ENCODE measurements at places on chromosomes 4 and X. TPM values are rescaled to one million over a fixed set of nuclear protein-coding genes. Genes with fewer than 3 reads are reported as not detected.

The ZNF157 gene
- total RNA-seq, result 0.47 TPM

The NALF2 gene
- total RNA-seq, result 0.13 TPM

The PCDH19 gene
- not detected for total RNA-seq

The CXCL11 gene
- not detected for total RNA-seq

The PCYT1B gene
- 8.5 TPM for total RNA-seq

The SPANXD gene
- not detected for total RNA-seq

The TSPAN5 gene
- 15.2 TPM for total RNA-seq

The AMTN gene
- not detected for total RNA-seq

The PHEX gene
- total RNA-seq, result 0.91 TPM

The CXorf49 gene
- not detected for total RNA-seq

The INTS6L gene
- 29.8 TPM for total RNA-seq

The MTTP gene
- not detected for total RNA-seq

The PTPN13 gene
- total RNA-seq, result 36.1 TPM

The GJB1 gene
- not detected for total RNA-seq

The MOSPD2 gene
- total RNA-seq, result 6.2 TPM

GRCh38 chr4:42709392-42710065, 52.6 kb upstream of the ATP8A1 start:
- no peak for DNase-seq

GRCh38 chr4:143482840-143483239, 30.7 kb upstream of the SMARCA5 start:
- no peak for DNase-seq

- DNase-seq, result no peak
These were observed 22.8 kb downstream of the C4orf54 start for GRCh38 chr4:99634742-99635360.

DNA sequence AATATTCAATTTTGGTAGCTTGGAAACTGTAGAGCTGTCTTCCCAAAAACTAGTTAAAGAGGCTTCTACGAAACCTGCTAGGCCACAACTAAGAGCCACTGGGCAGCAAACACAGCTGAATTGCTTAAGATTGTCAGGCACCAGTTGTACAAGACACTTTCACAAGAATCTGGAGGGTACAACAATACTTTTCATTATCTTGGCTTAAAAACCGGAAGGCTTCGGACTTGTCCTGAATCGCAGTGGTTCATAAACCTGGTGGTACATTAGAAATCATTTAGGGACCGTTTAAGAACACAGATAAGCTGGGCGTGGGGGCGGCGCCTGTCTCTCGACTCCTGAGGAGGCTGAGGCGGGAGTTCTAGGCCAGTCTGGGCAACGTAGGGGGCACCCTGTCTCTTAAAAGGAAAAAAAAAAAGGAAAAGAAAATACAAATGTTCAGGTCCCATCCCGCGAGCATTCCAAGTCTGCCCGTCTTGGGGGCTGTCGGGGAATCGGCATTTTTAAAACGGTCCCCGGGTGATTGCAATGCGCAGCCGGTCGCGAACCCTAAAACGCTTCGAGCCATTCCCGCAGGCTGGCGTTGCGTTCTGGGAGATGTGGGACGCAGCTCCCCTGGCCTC, 763 bp downstream of the PYURF start:
- DNase-seq, result no peak

DNA sequence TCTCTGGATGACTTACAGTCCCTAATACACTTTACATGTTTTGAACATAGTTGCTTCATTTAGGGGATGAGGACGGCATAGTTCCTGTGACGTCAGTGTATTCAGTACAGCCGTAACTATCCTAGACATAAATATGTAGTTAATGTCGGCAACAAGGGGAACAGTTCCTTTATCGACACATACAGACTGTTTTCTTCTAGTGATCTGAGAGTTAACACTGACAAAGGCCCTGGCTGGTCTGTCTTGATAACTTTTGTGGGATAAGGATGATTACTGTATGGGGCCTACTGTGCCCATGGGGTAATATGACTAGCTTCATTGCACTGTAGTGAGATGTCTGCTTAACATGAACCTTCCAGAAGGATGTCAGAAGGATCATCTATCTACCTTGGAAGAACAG, 131.2 kb downstream of the ZNF518B start:
- DNase-seq, result no peak

- DNase-seq, result no peak
These were observed 114.7 kb upstream of the WDFY3 start for GRCh38 chr4:85081196-85081595.

DNA sequence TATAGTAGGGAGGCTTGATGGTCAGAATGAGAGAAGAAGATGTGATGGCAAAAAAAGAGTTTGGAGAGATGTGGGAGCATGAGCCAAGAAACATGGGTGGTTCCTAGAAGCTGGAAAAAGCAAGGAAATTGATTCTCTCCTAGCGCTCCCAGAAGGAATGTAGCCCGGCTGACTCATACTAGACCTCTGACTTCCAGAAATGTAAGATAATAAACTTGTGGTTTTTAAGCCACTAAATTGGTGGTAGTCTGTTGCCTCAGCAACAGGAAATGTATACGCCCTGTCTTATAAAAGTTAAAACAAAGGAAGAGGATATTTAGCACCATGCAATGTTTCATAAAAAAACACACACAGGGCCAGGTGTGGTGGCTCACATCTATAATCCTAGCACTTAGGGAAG, 182.7 kb upstream of the PCDH7 start:
- no peak for DNase-seq

- no peak for DNase-seq
These were observed 46.9 kb upstream of the PABPC1L2A start for GRCh38 chrX:73126240-73126639.

DNA sequence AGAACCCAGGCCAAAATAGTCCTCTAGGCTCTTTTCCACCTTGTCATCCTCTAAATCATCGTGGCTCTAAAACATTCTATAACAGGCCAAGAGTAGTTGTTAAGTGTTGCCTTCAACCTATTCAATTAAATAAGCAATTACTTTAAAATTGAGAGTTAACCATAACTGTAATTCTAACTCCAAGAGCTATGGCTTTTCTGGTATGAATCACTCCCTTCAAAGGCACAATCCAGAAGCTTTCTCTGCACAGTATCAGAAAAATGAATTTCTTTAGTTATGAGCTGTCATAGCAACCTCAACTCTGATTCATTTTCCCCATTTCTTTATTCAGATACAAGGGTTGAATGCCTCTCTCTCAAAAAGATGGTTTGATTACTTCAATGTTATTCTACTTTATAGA, 21.7 kb downstream of the INPP4B start:
- no peak for DNase-seq

GRCh38 chr4:152935143-152935542, 980 bp upstream of the FHDC1 start:
- DNase-seq, result no peak

DNA sequence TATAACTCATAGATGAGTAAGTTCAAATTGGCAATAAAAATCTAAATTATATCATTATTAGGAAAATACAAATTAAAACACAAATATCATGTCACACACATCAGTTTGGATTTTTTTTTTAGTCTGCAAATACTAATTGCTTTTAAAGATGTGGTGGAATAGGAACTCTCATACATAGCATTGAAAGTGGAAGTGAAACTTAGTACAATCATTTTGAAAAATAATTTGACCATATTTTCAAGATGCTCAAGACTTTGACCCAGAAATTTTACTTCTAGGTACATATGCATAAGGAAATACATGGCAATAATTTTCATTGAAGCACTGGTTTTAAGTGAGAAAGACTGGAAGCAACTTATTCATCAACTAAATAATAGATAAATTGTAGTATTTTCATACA, 147.5 kb upstream of the SMIM31 start:
- no peak for DNase-seq

- no peak for DNase-seq
These were observed 1.0 kb upstream of the USP27X start for GRCh38 chrX:49878128-49878833.

- DNase-seq, result no peak
These were observed 63.6 kb downstream of the STARD8 start for GRCh38 chrX:68710870-68711576.

GRCh38 chr4:40192114-40193015, 4.5 kb upstream of the RHOH start:
- DNase-seq, result no peak

- DNase-seq, result no peak
These were observed 16.1 kb upstream of the KLB start for GRCh38 chr4:39390603-39391002.

DNA sequence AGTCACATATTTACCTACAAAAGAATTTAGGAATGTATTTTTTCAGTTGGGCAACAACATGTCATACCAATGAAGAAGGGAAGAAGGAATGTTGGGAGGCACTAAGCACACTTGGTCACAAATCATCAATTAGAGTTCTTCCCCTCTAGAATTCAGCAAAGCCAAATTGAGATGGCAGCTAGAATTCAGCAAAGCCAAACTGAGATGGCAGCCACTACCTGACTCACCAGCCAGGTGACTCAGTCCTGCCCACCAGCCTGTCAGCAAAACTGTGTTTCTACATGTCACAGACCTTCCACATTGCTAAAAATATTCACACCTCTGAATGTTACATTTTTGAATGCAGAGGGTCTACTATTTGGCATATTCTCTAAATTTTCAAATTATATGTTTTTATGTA, 63.2 kb upstream of the NOCT start:
- no peak for DNase-seq

- DNase-seq, result no peak
These were observed 23.3 kb upstream of the NDP start for GRCh38 chrX:43996491-43996890.

DNA sequence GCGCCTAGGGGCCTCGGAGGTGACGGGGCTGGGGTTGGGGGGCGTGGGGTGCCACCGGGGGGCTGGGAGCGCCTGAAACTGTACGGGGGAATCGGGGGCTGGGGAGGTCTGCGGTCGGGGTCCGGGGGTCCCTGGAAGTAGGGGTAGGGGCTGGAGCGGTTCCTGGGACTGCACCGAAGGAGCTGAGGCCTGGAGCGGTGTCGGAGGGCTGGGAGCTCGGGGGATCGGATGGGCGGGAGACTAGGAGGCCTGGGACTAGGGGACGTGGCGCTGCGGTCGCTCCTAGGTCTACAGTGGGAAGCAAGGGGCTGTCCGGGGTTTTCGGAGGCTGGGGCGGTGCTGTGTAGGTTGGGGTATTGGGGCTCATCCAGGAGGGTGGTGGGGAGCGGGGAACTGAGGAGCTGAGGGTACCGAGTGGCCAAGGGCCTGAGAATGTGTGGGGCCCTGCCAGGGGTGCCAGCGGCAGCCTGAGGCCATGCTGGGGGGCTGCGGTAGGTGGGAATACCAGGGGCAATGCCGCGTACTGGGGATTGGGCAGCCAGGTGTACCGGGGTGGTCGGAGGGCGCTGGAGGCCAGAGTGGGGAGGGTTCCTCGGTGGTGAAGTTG, 562 bp downstream of the AKAP17A start:
- DNase-seq, result no peak

DNA sequence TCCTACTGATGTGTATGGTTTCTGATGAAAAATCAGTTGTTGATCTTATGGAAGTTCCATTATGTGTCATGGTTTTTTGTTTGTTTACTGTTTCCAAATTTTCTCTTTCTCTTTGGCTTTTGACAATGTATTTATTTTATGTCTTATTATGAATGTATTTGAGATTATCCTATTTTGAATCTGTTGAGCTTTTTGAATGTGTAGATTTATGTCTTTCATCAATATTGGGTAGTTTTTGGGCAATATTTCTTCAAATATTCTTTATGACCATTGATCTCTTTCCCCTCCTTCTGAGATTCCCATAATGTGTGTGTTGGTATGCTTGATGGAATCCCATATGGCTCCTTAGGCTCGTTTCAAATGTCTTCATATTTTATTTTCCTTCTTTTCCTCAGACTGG, 80.5 kb upstream of the FAM47C start:
- no peak for DNase-seq

DNA sequence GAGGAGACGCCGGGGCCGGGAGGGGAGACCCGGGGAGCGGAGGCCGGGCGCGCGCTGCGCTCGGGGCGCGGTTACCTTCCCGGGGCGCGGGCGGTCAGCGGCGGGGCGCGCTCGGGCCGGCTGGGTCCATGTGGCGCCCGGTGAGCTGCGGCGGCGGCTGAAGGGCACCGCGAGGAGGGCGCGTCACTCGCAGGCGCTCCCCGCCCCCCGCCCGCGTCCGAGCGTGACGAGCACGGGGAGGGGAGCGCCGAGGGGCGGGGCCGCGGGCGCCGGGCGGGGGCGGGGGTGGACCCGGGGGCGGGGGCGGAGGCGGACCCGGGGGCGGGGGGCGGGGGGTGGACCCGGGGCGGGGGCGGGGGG, at the start of gene CPLX1:
Gene CPLX1 (minus strand): TSS at position 159 of the 360 bp plus-strand sequence. CDS start 1,607 bp downstream, outside the sequence.
- peak; percentile 31 for DNase-seq

DNA sequence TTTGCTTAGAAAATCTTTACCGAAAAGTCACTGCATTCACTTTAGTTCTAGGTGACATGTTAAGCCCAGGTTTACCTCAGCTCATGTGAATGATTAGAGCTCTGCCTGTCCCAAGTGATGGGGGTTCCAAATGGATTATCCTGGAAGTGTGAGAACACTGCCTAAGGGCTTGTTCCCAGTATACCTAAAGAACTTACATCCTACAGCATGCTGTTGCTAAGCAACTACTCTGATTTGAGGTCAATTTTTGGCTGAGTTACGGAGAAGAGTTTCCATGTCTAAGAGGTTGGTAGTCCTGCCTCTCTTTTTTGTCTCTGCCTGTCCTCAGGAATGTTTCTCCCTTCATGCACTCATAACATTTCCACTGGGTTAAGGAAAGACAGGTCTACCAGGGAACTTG, 67.6 kb upstream of the UGT2B15 start:
- DNase-seq, result no peak

DNA sequence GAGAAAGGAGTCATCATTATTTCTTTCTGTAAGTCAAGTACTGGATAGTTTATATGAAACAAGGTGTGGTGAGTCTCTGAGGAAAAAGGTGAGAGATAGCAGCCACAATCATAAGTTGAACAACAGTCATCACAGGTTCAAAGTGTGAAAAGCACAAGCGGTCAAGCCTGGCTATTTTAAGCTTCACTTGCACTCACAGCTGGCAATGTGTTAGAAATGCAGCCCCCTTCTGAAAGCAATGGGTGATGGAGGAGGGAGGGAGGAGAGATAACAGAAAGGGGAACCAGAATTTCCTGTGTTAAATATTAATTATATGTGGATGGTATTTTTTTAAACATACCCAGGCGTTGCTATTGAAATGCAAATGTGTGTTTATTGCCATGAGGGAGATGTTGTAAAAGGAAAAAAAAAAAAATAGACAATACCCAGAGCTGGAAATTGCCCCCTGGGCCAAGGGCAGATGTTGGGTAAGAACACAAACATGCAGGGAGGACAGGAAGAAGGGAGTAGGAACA, 26.9 kb upstream of the BMP3 start:
- no peak for DNase-seq

GRCh38 chrX:101977106-101977505, 45.3 kb upstream of the ZMAT1 start:
- no peak for DNase-seq

DNA sequence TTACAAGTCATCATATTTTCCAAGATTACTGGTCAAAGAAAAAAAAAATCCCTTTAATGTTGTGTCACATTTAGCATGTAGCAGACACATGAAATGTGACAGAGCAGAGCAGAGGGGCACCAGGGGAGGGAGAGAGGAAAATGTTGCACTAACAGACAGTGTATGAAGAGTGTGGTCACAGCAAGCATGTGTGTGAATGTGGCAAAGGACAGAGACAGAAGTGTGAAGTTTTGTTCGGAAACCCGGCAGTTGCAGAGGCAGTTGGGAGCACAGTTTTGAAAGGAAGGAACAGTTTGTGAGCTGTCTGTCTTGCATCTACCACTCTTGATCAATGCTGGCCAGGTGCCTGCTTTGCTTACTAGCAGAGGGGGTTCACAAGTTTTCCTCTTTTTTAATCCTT, 83.9 kb upstream of the MAP3K15 start:
- DNase-seq, result no peak
